ENCODE measurements at places on chromosomes 4 and X.

DNA sequence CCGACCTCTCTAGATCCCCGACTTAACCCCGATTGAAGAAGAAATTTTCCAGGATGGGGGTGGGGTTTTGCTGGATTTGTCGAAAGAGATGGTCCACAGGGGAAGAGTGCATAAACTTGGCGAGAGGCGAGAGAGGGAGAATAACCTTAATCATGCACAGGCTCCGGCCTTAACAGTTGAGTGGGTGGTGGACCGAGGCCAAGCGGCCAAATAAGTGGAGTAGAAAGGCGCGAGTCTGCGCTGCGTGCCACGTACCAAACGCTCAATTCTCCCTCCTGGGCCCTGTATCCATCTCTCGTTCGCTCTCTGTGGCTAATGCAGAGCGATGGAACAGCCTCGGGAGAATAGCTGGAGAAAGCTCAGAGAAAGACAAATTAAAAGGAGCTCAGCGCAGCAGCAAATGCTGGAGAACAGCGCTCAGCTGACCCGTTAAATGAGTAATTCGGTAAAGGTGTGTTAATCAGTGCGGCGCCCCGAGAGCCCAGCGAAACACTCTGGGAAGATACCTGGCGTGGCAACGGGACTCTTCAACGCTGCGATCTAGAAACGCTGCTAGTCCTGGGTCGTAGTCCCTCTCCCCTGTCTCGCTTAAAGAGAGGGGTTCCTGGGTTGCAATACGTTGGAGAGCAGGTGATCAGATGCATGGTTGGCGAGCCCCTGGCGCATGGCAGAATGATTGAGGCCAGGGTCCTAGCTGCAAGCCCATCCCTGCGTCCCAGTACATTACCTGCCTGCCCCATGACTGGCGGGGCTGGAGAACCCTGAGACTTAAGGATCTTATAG, 887 bp upstream of the IL1RAPL2 start:
- no peak for DNase-seq

DNA sequence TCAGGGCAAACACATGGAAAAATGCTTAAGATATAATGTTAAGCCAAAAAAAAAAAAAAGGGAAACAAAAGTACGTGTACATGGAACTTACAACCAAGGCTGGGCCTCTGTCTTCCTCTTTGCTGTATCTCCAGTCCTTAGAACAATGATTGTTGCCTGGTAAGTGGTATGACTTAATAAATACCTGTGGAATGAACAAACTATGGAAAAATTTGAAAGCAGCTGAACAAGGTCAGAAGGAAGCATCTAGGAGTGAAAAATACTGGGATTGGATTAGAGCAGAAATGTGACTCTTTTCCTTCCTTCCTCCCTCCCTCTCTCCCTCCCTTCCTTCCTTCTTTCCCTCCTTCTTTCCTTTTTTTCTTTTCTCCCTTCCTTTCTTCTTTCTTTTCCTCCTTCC, 54.2 kb upstream of the SMIM10 start:
- DNase-seq: no peak

DNA sequence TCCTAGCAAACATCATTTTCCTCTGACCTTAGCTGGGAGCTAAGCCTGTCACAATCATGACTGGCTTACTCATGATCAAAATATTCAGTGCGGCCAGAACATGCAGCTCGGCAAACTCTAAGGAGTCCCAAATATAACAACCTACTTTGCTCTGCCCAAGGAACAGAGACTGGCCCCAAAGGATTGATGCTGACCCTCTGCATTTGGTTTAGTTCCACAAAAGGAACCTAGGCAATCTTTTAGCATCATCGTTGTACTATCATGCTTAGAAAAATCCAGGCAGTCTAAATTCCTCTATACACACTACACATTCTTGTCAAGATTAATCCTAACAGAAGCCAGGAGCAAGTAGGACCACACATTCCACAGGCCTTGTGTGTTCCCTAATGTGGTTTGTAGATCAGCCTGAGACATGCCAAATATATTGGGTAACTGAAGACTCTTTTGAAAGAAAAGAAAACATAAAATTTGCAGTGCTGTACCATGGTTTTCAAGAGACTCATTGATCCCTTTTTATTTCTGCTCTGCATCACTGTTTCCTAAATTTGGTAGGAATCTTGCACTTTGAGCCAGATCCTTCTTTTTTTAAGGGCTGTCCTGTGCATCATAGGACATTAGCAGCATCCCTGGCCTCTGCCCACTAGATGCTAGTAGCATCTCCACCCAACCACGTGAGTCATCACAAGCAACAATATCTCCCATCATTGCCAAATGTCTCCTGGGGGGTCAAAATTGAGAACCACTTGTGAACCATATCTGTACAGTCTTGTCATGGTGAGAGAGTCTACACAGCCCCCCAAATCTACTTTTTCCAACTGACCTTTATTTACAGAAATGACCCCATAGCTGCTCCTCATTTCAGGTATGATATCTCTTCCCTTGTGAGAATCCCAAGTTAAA, 17.6 kb upstream of the CC2D2A start:
- no peak for DNase-seq

DNA sequence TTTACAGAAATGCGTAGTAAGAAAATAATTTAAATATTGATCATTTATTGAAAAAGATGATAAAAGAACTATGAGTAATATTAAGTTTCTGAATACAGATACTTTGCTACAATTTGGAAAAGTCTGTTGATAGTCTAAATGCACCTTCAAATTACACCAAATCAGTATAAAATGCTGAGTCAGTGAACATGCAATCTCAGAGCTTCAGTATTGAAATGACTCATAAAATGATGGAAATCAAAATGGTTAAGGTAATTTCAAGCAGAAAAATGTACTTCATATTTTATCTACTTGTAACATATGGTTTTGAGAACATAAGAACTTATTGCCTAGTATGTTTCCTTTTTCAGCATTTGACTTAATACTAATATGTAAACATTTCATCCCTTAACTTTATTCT, 448.2 kb downstream of the PCDH10 start:
- no peak for DNase-seq

DNA sequence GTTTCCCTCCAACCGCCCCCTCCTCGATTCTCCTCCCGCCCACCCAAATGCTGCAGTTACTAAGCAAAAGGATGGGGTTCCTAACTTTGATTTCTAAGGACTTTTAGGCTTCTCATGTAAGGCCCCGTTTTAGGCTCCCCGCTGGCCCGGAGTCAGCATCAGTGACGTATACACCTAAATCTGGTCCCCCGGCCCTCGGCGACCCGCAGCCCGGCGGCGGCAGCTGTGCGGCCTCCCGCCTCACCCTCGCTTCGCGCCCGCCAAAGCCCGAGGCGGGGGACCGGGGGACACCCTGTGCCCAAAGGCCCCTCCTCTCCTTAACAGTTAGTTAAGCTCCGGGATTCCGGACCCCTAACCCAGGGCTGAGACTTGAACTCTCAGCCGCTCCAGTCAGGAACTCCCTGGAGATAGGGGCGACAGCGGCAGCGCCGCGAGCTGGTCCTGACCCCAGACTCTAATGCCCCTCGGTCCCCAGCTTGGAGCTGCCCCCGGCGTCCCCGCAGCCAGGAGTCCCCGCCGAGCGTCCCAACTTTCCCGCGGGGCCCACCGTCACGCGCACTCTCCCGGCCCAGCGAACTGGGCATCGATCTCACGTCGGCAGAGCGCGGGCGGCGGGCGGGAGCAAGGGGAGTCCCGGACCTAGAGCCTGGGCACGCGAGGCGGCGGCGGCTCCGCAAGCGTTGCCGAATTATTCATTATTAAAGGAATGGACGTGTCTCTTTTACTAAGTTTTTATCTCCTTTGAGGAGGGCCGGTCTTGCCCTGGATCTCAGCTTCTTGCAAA, 1.5 kb upstream of the NR3C2 start:
- no peak for DNase-seq

GRCh38 chr4:24419181-24420034, 164.9 kb downstream of the DHX15 start:
- peak; percentile 72 for DNase-seq

- DNase-seq: no peak
Observed at GRCh38 chr4:39975488-39976089, 2.1 kb downstream of the PDS5A start.

DNA sequence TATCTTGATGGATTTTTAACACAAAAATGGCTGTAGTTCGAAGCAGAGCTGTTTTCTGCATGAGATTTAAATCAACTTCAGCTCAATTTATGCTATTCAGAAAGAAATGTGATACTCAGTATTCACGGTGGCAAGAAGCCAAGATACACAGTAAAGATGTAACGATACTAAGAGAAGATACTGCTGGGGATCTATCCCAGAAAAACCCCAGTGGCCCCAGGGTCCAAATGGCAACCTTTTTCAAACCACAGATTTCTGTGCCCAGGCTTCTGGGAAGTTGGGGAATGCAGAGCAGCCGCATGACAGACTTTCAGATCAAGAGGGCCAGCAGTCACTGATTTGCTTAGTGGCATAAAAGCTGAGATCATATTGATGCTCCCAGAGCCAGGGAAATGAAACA, 353.9 kb downstream of the AFF2 start:
- DNase-seq: no peak

GRCh38 chr4:122783301-122784215, 43.1 kb upstream of the FGF2 start:
- peak; percentile 2 for DNase-seq

- no peak for DNase-seq
Observed at GRCh38 chr4:181507938-181508337, 735.3 kb upstream of the TENM3 start.

GRCh38 chr4:76476571-76476970, 41.5 kb downstream of the SHROOM3 start:
- no peak for DNase-seq

GRCh38 chr4:5757536-5757935, 46.5 kb downstream of the EVC start:
- DNase-seq: no peak

DNA sequence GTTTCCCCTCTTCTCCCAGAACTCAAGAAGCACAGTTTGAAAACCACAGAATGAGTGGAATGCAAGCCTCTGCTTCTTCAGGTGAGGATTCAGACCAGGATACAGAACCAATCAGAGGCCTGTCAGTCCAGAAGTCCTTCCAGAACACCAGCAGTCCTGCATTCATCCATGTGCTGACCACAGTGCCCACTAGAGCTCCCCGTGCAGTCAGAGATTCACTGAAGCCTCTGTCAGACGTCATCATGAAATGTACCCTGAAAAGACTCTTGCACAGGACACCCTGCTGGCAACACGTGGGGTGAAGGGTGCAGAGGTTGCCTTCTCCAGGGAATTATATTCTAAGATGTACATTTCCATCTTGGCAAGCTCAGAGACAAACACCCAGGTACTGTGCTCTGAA, 75.9 kb upstream of the LSM6 start:
- no peak for DNase-seq

DNA sequence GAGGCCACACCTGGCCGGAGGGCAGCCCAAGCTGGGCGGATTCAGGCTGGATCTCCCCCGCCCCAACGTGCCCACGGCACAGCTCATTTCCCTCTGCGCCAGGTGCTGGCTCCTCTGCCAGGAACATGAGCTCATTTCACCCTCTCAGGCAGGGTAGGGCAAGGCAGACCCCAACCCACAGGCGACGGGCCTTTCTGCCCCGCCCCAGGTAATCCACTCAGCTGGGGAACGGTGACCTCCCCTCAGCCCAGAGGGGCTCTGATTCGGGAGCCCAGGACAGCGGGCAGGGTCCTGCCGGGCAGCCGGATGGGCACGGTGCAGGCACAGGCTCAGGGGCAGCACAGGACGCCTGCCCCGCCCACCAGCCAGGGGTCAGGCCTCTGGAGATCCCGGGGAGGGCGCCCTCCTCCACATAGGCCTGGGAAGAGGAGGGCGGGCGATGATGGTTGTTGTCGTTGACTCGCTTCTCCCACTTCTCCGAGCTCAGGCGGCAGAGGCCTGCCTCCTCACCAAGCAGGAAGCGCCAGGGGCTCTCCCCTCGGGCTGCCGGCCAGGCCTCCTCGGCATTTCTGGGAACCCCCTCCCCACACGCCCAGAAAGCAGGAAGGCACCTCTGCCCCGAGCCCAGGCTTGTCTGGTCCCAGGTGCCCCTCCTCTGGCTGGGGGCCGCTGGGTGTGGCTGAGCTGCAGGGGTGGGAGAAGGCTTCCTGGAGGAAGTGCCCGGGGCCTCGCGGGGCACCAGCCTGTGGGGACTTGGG, 31.1 kb downstream of the TACC3 start:
- no peak for DNase-seq

- no peak for DNase-seq
Observed at GRCh38 chrX:12225107-12225506, 86.8 kb downstream of the FRMPD4 start.

- DNase-seq: no peak
Observed at GRCh38 chrX:9659571-9660195, 106.0 kb downstream of the GPR143 start.

- DNase-seq: no peak
Observed at GRCh38 chr4:44256414-44256813, 192.2 kb downstream of the KCTD8 start.

DNA sequence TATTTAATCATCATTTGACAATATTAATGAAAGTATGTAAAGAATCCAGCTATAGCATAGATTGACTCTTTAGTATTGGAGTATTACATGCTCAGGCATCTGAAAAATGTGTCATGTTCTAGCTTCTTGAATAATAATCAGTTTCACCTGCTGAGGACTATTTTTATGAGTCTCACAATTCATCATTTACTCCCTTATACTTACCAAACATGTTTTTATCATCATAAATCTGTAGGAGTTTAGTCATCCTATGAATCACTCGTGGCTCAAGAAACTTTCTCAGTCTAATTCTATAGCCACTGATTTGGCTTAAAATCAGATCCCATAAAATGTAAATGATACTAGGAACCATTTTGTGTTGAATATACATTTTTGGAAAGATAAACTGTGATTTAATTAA, 1616.1 kb downstream of the C4orf33 start:
- DNase-seq: no peak

DNA sequence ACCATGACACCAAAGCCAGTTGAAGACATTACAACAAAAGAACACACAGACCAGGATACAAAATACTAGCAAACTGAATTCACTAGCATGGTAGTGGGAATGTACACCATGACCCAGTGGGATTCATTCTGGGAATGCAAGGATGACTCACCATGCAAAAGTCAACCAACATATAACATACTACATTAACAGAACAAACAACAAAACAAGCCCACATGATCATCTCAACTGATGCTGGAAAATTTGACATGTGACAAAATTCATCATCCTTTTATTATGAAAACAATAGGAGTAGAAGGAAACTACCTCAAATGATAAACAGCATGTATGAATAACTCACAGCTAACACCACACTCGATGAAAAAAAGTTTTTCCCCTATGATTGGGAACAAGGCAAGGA, 190.2 kb downstream of the DCLK2 start:
- DNase-seq: no peak

DNA sequence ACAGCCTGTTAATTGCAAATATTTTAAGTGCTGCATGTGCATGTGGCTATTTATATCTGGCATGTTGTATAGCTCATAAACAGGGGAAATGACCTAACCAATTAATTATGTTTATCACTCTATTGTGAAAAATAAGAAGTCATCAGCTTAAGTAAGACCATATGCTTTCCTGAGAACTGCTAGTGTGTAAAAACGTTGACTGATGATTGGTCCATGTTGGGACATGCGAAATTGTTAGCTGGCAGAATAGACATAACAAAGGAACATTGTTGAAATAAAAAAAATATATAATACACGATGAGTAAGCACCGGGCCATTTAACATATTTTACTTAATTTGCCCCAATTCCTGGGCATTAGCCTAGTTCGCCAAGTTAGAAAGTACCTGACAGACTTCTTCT, 207.5 kb downstream of the ANK2 start:
- no peak for DNase-seq
